ENCODE measurements at places on chromosomes 16 and 17.

GRCh38 chr17:28706471-28707338, 5.0 kb downstream of the PROCA1 start:
- DNase-seq = no peak

DNA sequence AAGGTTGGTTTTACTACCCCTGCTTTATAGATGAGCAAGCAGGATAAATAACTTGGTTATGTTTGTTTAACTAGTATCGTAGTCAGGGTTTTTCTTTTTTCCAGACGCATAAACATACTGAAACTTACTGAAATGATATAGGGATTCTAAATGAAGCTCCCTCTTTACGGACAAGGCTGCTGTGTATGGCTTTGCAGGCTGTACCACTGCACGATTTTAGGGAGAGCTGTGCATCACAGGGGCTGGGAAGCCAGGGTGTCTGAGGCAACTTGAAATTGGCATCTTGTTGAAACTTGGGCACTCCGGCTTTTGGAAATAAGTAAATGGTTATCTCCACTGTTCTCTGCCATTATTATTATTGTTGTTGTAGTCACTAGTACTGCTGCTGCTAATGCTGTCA, 218.1 kb upstream of the CDH8 start:
- DNase-seq = no peak

DNA sequence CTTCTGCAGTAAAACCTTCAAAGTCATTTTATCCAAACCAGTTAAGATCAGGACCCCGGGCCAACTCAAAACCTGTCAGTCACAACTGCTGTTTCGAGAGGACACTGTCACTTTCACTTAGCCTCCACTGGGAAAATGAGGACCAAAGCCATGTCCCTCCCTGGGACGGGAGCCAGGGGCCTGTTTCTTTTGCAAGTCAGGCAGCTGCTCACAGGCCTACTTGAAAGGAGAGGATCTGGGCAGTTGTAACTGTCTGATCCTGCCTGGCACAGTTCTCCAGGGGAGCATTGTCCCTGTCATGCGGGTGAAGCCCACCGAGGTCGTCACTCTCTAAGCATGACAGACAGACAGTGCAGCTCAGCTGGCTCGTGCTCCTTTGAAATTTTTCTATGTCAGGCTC, 276.2 kb downstream of the NPIPA8 start:
- no peak for DNase-seq

- no peak for DNase-seq
Observed at GRCh38 chr16:87678618-87679017, 76.3 kb downstream of the JPH3 start.

DNA sequence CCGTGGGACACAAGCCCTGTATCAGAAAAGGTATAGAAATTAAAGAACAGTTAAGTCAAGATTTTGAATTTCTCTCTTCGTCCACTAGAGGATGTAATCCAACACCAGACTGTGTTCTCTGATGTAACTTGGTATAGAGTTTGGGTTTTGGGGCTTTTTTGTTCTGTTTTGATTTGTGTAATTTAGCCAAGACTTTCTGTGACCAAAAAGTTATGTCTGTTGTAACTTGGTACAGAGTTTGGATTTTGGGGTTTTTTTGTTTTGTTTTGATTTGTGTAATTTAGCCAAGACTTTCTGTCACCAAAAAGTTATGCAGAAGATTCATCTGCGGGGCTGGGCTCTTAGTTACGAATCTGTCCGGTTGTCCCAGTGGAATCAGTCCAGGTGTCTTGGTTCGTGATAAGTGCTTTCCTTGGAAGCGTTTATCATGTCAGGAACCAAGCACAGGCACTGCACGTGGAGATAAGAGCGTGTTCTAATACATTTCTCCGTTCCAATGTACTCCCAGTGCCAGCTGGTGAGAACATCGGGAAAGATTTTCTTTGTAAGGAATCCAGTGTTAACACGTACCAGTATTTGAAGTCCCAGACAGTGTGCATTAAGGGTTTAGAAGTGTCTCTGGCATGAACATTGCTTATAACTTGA, 44.1 kb upstream of the SEC14L1 start:
- peak; percentile 63 for DNase-seq

DNA sequence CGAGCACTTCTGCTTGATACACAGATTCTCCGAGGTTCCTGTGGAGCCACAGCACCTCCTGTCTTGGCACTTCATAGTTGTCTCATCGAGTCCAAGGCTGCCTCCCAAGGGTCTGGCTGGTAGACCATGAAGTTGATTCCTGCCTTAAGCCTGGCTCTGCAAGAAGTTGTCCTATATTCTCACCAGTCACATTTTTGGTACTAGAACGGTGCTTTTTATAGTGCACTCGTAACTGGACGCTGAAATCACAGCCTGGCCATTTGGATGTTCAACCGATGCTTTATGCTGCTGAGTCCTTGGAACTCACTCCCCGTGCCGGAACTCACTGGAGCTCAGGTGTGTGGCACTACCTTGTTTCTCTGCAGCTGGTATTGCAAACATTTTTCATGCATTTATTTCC, 35.6 kb downstream of the RMI2 start:
- no peak for DNase-seq

- no peak for DNase-seq
Observed at GRCh38 chr16:27204312-27204915, 1.1 kb downstream of the KDM8 start.

DNA sequence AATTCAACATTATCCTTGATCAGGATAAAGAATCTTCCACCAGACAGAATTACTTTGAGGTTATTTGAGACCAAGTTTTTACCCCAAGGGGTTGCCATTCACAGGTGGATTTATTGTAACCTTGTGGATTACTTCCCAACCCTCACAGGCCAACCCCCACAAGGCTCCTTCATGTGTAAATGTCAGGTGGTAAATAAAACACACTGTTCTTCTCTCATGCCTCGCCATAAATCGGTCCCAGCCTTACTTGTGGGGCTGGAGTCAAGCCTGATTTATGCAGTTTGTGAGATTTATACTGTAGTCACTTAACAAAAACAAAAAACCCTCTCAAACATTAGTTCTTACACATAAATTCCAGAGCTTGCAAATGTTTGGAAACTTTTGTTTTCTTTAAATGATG, 98.6 kb upstream of the IRX3 start:
- DNase-seq = no peak

All from cerebellum (tissue), 4 donors.